NCI-H1436 treated with DMSO at 0.1 percent for 48 hours (cell line): ENCODE measurements at places on chromosomes 12 and 14.

DNA sequence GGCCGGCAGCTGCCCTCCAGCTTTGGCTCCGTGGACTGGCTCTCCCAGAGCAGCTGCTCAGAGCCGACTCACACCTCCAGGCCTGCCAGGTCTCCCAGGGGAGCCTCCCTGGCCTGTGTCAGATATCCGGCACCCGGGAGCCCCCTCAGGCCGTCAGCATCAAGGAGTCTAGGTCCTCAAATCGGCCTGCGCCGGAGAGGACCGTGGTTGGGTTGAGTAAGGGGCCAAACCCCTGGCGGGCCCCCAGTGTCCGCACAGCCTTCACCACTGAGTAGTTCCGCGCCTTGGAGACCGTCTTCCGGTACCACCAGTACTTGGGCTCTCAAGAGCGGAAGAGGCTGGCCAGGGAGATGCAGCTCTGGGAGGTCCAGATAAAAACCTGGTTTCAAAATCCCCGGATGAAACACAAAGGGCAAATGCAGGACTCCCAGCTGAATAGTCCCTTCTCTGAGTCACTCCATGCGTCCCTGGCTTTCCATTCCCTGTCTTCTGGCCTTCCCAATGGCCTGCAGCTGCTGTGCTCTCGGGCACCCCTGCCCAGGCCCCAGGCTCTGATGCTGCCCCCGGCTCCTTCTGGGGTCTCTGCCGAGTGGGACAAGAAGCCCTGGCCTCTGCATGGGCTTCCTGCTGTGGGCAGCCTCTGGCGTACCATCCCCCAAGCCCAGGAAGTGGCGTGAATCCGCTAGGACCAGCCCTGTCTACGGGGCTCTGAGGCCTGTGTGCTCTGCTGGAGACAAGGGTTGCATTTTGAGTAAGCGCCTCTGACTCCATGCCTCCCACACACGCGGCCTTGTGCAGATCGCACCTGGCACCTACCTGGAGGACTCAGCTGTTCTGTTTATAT, 245.1 kb upstream of the ATXN7L3B start:
- DNase-seq: no peak

DNA sequence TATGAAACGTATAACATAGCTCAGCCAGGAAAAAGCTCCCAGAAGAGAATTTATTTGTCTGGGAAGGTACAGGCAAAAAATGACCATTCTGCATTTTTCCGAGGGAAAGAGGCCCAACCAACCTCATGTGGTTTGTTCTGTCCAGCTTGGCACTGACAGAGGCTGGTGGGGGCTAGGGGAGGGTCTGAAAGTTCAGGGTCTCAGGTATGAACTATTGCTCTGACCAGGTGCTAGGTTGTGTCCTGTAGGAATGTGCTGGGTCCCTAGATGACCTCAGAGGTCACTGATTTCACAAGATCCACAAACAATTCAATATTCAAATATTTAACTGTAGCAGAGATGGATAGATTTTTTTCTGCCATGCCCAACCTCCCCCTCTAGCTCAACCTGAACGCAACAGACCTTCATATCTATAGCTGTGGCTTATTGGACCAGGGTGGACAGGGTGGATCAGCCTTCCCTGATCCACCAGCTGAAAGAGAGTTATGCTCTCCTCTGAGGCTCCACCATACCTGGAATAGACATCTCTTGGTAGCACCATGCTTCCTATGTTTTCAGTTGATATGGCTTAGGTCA, 32.9 kb upstream of the IFT81 start:
- DNase-seq: no peak

GRCh38 chr12:51131745-51132521, 41.0 kb downstream of the TFCP2 start:
- no peak for DNase-seq

DNA sequence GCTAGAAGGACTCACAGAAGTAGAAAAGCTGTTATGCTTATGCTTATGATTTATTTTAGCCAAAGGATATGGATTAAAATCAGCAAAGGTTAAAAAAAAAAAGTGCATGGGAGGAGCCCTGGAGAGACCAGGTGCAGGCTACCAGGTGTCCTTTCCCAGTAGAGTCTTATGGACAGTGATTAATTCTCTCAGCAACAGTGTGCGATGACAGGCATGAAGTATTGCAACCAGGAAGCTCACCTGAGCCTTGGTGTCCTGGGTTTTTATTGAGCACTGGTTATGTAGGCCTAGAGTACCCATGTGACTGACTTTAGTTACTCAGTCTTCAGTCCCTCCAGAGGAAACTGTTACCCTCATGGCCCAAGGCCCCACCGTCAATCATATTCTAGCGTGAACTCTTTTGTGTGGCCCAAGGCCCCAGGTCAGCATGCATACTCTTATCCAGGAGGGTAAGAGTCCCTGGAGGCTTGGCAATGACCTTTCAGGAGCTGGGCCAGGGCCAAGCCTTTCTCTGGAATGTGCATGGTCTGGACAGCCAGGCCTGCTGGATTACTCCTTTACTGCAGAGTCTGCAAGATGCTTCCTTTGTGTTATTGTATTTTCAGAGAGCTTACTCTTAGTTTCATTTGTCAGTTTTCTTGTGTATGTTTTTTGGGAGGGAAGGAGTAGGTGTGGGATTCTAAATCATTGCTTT, 69.6 kb upstream of the RD3L start:
- DNase-seq: no peak

- no peak for DNase-seq
Observed at GRCh38 chr14:87233806-87234384, 759.1 kb downstream of the GALC start.

DNA sequence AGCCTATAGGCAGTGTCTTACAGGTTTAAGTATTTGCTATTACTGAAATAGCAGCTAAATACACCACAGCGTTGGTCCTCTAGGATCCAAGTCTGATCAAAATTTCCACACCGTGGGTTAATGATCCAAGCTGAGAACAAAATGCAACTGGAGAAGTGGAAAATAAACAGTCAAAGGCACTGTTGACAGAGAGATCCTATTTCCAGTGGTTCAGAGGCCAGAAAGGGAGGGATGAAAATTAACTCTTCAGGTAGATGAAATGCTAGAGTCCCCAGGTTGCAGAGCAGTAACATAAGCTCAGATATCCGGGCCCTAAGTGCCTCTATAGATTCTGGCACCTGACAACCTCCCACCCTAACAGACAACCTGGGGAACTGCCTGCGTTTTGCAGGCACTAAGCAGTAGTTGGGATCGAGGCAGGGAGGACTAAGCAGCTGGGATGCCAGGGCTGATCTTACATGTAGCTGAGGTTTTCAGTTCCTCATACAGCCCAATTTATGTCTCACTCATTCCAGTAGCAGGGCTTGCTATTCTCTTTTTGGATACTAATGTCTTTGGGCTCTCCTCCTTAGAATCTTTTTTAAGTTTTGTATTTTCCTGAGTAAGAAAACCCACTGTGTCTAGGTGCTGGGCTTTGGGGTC, 42.7 kb upstream of the CRACR2A start:
- peak; percentile 73 for DNase-seq

- no peak for DNase-seq
Observed at GRCh38 chr12:570921-571794, 92.1 kb downstream of the NINJ2 start.

GRCh38 chr12:86917121-86917520, 660.9 kb upstream of the MGAT4C start:
- no peak for DNase-seq

DNA sequence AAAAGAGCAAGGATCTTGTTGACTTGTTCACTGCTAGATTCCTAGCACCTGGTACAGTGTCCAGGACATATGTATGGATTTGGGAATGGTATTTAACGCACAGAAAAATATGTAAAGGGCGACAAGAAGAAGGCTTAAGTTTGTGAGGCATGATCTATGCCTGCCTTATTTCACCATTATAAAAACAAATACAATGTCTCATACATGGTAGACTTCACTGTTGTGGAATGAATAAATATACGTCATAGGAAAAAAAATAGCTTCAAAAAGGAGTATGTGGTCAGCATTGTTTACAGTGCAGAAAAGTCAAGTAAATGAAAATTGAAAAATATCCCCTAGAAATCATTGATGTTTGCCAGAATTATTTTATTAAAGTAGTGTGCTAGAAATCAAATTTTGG, 30.0 kb downstream of the HCFC2 start:
- no peak for DNase-seq

DNA sequence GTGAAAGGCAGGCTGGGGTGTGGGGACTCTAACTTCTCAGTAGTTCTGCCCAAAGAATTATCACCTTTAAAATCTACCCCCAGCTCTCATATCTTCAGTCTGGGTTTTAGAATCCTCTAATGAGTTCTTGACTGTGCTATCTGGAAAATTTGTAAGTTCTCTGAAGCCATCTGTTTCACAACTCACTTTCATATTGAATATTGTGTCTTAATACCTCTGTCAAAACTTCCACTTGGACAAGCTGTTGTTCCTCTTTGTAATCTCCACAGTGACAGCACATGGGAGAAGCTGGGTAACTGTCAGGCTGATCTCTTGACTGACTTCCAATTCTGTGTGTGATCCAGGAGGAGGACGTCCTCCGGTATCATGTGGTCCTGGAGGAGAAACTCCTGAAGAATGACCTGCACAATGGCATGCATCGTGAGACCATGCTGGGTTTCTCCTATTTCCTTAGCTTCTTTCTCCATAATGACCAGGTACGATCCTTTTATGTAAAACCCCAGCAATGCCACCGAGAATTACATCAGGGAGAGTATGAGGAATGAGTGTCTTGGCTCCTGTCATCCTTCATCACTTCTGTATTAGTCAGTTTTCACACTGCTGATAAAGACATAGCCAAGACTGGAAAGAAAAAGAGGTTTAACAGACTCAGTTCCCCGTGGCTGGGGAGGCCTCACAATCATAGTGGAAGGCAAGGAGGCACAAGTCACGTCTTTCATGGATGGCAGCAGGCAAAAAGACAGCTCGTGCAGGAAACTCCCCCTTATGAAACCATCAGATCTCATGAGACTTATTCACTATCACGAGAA, 111.9 kb downstream of the STAB2 start:
- DNase-seq: no peak
